Amniotic stem cell (primary cell): ENCODE measurements at places on chromosomes 1 and 21.

- DNase-seq: no peak
Observed at GRCh38 chr1:239587066-239587465, 200.7 kb downstream of the CHRM3 start.

GRCh38 chr1:54608566-54609230, 14.6 kb downstream of the FAM151A start:
- no peak for DNase-seq

- DNase-seq: no peak
Observed at GRCh38 chr1:209086486-209087192, 496.9 kb upstream of the CAMK1G start.

GRCh38 chr1:22318279-22318981, 133.2 kb upstream of the ZBTB40 start:
- no peak for DNase-seq

DNA sequence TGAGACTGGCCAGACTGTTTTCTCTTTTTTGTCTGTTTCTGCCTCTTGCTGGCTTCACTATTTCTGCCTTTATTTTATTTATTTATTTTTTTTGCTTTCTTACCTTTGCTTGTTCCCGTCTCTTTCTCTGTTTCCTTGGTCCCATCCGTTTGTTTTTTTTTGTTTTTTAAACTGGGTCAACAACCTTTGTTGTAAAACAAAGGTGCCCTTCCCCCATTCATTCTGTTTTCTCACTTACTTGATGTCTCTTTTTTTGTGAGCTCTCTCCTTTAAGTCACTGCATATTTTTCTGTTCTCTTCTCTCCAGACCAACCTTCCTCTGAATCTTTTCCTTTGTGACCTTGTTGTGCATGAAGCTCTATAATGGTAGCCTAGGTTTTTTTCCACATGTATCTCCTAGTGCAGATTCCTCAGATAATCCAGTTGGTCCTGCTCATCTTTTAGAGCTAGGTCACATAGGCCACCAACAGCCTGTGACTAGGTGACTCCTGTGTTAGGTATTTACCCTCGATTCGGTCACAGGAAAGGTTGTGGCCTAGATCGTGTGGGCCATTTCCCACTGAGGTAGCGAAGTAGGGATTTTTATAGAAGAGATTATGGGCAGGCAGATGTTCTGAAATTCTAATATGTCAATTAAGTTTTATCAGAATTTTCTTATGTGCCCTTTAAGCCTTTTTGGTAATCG, 15.9 kb downstream of the GNAI3 start:
- no peak for DNase-seq
